Ovary (tissue), 10 donors: ENCODE measurements at places on chromosomes 7 and 10. TPM values are rescaled to one million over a fixed set of nuclear protein-coding genes. Genes with fewer than 3 reads are reported as not detected.
A peak's percentile ranks its signal among the peaks of the same experiment; 100 is the strongest.

- H3K4me1 ChIP-seq, result no peaks in the 10 kb centered on the region
- H3K27ac ChIP-seq, result no peak overlapping the region
- H3K27me3 ChIP-seq, result no peaks in the 10 kb centered on the region
- peak; percentile 21 for DNase-seq
- H3K4me3 ChIP-seq, result no peak overlapping the region
Observed at GRCh38 chr7:14761510-14762296, 140.8 kb downstream of the DGKB start.

Gene NXPH1
- total RNA-seq, result not detected

DNA sequence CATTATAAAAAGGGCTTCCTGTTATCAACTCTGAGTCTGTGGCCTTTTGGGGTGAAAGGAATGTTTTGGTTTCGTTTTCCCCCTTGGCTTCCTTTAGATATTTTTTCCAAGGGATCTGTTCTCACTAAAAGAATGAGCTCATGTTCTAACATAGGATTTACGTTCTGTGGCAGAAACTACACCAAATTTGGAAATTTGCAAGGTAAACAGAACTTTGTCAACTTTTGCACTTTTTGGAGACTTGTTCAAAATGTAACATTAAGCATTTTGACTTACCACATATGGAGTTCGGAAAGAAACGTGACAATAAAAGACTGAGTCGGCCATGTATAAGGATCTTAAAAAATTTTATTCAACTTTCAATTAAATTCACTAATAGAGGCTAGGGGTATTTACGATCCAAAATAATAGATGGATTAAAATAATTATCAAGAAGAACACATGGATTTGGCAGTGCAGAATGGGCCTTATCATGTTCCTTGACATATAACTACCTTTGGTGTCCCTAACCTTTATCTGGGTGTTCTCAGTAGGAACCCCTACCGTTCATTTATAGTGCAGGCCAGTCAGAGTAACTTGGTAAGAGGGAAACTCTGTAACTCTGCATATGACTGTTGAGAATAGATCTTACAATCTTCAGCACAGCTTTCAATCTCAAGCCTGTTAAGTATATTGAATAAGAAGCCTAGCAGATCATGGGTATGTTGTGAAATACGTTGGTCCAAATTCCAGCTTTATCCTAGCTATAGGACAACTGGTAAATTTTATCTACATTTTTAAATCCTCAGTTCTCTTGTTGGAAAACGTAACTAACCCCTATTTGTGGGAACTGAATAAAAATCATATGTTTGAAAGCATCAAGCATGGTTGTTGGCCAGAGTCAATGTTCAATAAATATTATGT lies 11.8 kb downstream of the CPED1 start:
- H3K4me1 ChIP-seq, result peaks cover 12% of the 10 kb centered on the region
- H3K36me3 ChIP-seq, result no peaks in the 10 kb centered on the region
- H3K27ac ChIP-seq, result peak overlapping the region; percentile 76
- H3K27me3 ChIP-seq, result no peaks in the 10 kb centered on the region
- H3K4me3 ChIP-seq, result peak overlapping the region; percentile 19
- no peak for DNase-seq

Gene MARVELD1
- total RNA-seq, result 16.3 TPM

DNA sequence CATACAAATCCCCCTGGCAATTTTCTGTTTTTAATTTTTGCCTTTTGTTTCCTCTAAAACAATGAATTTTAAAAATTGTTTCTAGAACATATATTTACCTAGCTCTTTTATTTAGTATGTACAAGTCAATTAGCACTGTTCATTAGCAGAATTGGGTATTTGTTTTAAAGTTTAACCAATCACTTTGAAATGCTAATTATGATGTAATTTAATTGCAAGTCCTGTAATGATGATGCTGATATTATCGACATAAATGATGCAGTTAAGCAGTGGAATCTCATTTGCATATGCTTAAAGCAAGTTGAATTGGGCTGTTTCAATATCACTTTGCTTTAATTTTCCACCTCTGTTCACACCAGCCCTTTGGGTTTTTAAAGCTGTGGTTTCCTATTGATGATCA lies 2.7 kb downstream of the FOXP2 start:
- no peak overlapping the region for H3K27ac ChIP-seq
- no peaks in the 10 kb centered on the region for H3K27me3 ChIP-seq
- peak overlapping the region; percentile 35 for H3K4me3 ChIP-seq

DNA sequence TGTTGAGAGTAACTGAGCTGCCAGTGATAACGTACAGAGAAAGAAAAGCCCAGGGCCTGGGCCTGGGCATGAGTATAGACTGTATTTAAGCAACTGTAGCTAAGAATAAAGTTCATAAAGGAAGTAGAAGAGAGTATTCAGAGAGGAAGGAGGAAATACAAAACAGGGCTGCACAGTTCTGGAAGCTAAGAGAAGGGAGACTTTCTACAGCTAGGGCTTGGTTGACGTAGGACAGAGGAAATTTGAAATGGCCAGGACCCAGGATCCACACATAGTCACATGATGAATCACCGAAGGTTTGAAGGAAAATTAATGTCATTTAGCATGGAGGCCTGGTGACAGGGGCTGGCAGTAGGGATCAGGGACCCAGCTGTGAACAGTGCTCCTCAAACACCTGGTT lies 66.7 kb downstream of the ARL4A start:
- no peak for DNase-seq
- no peaks in the 10 kb centered on the region for H3K4me1 ChIP-seq
- no peaks in the 10 kb centered on the region for H3K27me3 ChIP-seq
- no peak overlapping the region for H3K4me3 ChIP-seq
- H3K27ac ChIP-seq, result no peak overlapping the region
- H3K36me3 ChIP-seq, result no peaks in the 10 kb centered on the region

Gene LIPJ
- total RNA-seq, result 0.25 TPM

Gene CRYGN
- not detected for total RNA-seq

GRCh38 chr7:16712916-16713315 lies 40.6 kb upstream of the TSPAN13 start:
- no peak overlapping the region for H3K4me3 ChIP-seq
- no peak overlapping the region for H3K27ac ChIP-seq
- H3K4me1 ChIP-seq, result no peaks in the 10 kb centered on the region
- H3K36me3 ChIP-seq, result no peaks in the 10 kb centered on the region

- no peaks in the 10 kb centered on the region for H3K4me1 ChIP-seq
- DNase-seq, result no peak
- no peaks in the 10 kb centered on the region for H3K36me3 ChIP-seq
- no peak overlapping the region for H3K4me3 ChIP-seq
- H3K27ac ChIP-seq, result no peak overlapping the region
Observed at GRCh38 chr7:12623885-12624498, 53.5 kb downstream of the SCIN start.

Gene RBP3
- not detected for total RNA-seq
